T-helper 1 cell (primary cell): ENCODE measurements at places on chromosomes 3 and 15.

- DNase-seq: no peak
Measured at GRCh38 chr15:62617741-62618140, 424.8 kb upstream of the TPM1 start.

DNA sequence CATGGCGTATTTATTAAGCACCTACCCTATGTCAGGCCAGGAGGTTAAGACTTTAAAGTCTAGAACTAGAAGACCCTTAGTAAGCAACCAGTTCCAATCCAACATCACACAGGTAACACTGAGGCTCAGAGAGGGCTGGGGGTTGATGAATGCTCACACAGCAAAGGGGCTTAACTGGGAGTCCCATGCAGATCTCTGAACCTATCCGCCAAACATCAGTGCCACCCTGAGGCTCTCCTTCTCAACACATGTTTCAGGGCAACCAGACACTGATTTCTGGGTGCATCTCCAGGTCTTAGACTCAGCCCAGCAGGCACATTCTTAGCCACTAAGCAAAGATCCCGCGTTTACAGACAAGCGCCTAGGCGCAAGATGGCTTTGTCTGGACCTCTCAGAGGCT lies 92.0 kb upstream of the SLC6A11 start:
- DNase-seq: no peak

GRCh38 chr3:191329654-191330529 lies at the start of gene UTS2B:
Gene UTS2B (minus strand): TSS chr3:191330526. CDS start chr3:191282189, 48,337 bp downstream.
- DNase-seq: no peak

DNA sequence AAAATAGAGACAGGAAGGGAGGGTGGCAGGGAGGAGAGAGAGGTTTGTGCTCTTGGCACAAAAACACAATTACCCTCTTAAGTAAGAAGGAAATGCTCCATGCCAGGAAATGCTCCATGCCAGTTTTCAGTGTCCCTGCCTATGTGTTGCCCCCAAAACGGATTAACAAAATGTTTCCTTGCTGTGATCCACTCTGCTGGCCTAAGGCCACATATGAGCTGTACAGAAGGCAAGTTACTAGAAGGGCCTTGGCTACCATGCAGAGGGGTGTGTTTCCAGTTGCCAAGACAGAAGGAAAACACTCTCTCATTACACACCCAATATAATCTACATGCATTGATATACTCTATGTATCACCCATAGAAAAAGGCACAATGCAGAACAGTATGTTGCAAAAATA lies 98.2 kb upstream of the PTPRG start:
- no peak for DNase-seq

GRCh38 chr3:83770664-83771402 lies 1188.0 kb upstream of the CADM2 start:
- no peak for DNase-seq

- DNase-seq: no peak
Measured at GRCh38 chr3:86993704-86994103, 2.8 kb upstream of the VGLL3 start.

GRCh38 chr3:183427876-183428446 lies 458 bp downstream of the MCF2L2 start:
- peak; percentile 16 for DNase-seq

DNA sequence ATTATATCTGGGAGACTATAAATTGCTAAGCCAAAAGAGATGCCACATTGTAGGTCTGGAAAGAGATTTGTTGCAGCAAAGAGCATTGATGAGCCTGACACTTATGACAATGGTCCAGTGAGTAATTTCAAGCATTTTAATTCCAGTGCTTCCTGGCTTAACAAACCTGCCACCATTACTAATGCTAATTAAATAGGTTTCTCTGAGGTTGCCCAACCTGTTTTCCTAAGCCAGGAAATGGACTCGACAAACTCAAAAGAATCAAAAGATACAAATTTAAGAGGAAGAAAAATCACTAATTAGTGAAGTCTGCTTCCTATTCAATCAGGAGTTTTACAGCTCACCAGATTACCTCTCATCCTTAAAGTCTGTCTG lies 36.7 kb upstream of the CTDSPL start:
- DNase-seq: no peak

DNA sequence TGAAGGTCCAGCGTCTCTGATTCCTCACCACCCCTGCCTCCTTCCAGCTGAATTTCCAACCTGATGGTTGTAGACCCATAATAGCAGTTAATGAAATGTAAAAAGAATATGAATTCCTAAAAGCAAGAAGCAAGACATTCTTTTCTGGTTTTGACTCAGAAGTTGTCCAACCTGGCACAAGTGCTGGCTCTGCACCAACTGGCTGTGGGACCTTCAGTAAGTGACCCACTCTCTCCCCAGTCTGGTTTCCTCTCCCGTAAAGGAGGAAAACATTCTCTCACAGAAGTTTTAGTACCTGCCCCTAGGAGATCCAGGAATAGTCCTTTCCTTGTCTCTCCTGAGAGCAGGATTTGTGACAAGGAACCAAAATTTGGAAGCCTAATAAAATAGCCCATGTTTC lies 236.9 kb upstream of the TRIM42 start:
- no peak for DNase-seq

- no peak for DNase-seq
Measured at GRCh38 chr3:81152156-81152555, 609.3 kb downstream of the GBE1 start.

GRCh38 chr3:147945968-147946519 lies 536.9 kb downstream of the ZIC1 start:
- DNase-seq: no peak

- DNase-seq: no peak
Measured at GRCh38 chr3:60086811-60087210, 1037.0 kb upstream of the CFAP20DC start.

GRCh38 chr3:114362815-114363214 lies 69.0 kb downstream of the TIGIT start:
- DNase-seq: no peak

GRCh38 chr3:112043621-112044201 lies 9.2 kb downstream of the TMPRSS7 start:
- no peak for DNase-seq

DNA sequence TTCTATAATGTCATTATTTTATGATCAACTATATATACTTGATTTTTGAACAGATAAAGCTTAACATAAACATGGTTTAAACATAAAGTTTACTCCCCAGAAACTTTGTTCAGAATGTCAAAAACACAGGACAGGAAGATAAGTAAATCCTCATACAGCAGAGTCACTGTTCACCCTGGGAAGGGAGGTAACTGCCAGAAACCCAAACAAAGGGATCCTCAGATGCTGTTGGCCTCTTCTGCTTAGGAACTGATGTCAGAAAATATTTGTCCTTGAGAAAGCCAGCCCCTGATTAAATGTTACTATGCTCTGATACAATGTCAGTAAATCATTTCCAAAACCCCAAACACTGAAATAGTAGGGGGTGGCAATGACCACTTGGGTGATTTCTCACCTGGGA lies 185.3 kb downstream of the TJP1 start:
- no peak for DNase-seq

DNA sequence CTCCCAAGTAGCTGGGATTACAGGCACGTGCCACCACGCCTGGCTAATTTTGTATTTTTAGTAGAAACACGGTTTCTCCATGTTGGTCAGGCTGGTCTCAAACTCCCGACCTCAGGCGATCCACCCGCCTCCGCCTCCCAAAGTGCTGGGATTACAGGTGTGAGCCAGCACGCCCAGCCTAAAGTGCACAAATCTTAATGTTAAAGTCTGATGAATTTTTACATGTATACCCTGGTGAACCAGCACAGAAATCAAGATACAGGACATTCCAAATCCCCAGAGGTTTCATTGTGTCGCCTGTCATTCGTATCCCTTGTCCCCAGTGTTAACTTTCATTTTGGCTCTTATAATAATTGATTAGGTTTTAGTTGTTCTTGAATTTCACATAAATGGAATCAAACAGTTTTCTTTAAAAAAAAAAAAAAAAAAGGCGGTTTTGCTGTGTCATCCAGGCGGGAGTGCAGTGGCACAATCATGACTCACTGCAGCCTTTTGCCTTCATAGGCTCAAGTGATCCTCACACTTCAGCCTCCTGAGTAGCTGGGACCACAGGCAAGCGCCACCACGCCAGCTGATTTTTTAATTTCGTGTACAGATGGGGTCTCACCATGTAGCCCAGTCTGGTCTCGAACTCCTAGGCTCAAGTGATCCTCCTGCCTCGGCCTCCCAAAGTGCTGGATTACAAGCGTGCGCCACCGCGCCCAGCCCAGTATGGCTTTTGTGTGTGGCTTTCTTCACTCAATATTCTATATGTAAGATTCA lies 1.5 kb upstream of the TM4SF19 start:
- DNase-seq: no peak

GRCh38 chr3:52685285-52685708 lies 416 bp downstream of the PBRM1 start:
- DNase-seq: peak; percentile 77

GRCh38 chr3:38739396-38739689 lies 76.7 kb downstream of the SCN10A start:
- no peak for DNase-seq

DNA sequence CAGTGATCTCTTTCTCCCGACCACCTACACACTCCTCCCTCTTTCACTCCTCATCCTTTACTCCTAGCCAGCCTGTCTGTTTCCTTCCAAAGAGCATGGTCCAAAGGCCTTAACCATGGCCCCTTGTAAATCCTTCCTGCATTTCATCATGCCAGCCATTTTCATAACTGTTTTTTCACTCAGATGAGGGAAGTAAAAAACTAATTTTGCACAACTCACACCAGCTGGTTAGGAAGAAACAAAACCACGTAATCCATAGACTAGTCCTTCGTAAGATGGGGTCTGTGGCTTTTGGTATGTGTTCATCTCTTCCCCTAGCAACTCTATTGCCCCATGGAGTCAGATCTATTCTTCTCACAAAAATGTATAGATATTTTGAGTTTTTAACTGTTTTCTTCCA lies 187.8 kb downstream of the SHOX2 start:
- no peak for DNase-seq
